ENCODE measurements at places on chromosomes 5 and 9.

GRCh38 chr5:57915536-57915935, 432.9 kb upstream of the ACTBL2 start:
- no peak for DNase-seq

GRCh38 chr5:158860706-158861105, 239.0 kb downstream of the EBF1 start:
- DNase-seq, result no peak

DNA sequence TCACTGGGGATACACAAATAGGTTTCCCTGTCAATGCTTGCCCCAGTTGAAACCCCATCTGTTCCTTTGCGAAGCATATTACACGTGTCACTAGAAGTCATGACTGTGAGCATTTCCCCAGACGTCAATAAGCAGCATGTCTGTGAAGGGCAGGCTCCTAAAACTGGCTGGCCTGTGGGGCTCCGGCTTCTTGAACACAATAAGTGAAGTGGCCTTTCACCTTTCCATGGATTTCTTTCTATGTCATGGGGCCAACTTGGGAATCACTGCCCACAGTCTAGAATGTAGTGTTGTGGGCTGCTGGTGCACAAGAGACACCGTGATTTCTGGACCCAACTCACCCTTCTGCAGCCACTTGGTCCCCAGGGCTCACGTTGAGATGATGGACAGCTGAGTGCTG, 60.4 kb upstream of the CTSL start:
- no peak for DNase-seq

DNA sequence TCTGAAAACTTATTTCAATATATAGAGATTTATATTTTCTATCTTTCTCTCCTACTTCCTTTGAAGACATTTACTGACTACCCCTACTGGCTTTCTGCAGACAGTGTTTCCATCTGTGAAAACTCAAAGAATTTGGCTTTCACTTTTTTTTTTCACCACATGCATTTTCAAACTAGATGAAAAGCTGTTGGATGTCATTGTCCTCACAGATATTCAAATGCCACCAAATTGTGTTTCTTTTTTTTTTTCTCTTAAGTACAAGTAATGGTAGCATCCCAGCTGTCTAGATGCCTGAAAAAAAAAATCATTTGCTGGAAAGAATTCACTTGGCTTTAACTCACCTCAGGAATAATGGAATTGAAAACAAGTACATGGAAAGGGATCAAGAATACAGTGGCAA, 2258.6 kb upstream of the ACO1 start:
- DNase-seq, result no peak

GRCh38 chr5:158758675-158759074, 341.0 kb downstream of the EBF1 start:
- DNase-seq, result no peak

Data from Panc1 (cell line).